ENCODE measurements at places on chromosomes 11 and 22.

- no peak for DNase-seq
These were observed 21.4 kb upstream of the RCN1 start for GRCh38 chr11:32069361-32070058.

DNA sequence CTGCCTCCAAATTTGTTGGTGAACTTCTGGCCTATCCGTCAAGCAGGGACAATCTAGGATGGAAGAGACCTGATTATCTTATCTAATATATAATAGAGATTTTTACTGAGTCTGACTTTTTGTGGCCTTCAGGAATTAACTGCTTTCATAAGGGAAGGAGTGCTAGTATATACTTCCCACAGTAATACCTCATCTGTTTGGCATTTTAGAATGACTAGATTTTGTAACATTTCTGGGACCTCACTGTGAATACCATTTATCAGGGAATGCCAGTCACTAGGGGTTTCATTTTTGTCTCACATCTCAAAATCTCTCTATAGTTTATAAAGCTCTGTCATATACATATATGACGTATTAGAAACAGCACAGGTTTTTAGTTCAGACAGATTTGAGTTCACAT lies 114.3 kb downstream of the INSC start:
- no peak for DNase-seq

- no peak for DNase-seq
These were observed 3.2 kb upstream of the PTDSS2 start for GRCh38 chr11:446891-447290.

GRCh38 chr22:25094579-25094978 lies 105.1 kb upstream of the CRYBB3 start:
- DNase-seq = no peak

DNA sequence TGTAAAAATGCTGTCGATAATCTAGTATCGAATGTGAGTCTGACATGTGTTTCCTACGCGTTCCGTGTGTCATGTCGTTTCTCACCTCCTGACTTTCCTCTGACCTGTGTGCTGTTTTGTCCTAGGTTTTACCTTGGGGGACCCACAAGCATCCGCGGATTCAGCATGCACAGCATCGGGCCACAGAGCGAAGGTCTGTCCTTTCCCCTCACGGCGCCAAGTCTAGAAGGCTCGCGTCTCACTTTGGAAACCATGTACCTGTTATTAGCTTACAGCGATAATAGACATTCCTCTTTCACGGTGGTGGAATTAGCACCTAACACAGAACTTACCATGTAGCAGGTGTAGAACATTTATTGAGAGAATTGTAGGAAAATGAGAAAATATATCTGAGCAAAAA lies 28.6 kb downstream of the SAMM50 start:
- no peak for DNase-seq

All from HCT116 (cell line).